ENCODE measurements at places on chromosomes 16 and 17.

- DNase-seq = peak; percentile 3
Observed at GRCh38 chr17:73478768-73479424, 165.3 kb downstream of the SDK2 start.

- no peak for DNase-seq
Observed at GRCh38 chr16:10965440-10966061, 21.2 kb downstream of the CLEC16A start.

DNA sequence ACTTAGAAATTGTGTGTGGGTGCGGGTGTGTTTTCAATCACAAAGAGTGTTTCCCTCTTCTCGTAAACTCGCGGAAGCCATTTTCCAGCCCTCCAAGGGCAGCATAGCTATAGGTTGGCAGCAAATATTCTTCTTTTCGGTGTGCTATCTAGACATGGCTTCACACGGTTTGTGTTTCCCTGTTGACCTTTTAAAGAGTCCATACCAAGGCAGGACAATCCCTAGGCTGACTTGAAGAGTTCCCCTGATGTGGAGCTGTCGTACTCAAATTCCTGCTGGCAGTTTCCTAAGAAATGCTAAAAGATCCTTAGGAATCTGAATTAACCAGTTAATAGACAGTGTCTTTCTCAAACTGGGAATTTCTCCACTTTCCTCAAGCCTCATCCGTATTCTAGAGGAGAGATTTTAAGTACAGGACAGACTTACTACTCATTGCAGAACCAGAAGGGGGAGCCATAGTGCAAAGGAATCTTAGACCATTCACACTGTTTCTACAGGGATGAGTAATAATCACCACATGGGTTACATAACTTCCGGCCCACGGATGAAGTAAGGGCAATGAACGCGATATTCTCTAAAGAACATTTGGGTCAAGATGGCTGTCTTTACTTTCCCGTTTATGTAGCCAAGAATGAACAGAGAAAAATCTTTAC is 288.6 kb upstream of the ELAC2 start:
- DNase-seq = peak; percentile 65

- no peak for DNase-seq
Observed at GRCh38 chr16:50602531-50603205, 54.5 kb downstream of the NKD1 start.

DNA sequence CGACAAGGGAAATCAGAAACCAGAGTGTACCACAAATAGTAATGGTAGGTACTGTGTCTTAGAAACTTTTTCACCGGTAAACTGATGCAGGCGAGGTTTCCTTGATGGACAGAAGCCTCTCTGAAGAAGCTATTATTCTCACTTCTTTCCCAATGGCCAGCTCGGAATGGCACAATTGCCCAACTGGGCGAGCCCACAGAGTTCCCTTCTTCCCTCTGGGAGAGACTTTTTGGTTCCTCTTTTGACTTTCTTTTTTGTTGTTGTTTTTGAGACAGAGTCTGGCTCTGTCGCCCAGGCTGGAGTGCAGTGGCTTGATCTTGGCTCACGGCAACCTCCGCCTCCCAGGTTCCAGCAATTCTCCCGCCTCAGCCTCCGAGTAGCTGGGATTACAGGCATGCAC is 16.9 kb downstream of the SLC43A2 start:
- DNase-seq = peak; percentile 50

DNA sequence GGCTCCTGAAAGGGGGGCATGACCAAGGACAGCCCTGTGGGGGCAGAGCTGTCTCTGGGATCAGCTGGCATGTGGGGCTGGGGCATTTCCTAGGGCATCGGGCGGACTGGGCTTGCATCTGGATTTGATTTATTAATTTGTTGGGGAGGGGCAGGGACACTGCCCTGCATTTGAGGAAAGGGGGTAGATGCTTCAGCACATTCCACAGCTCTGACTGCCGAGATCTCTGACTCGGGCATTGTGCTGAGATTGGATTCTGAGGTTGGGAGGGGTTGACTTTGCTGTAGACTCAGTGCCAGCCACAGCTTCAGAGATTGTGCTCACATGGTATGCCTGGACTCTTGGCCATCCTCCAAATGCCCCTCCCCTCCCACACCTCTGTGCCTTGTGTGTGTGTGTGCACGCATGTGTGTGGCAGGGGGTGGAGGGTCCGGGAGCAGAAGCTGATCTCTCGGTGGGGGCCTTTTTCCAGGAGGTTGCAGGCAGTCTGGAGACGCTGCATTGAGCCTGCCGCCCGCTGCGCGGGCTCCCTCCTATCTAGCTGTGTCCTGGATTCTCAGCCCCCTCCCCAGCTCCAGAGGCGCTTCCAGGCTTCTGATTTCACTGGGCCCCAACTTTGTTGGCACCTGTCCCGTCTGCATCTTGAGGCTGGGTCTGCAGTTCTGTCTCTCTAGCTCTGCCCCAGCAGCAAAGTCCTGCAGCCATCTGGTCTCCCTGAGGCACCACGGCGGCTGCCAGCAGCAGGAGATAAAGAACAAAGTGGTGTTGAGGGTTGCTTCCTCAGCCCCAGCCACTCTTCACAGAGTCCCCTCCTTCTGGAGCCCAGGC is 14.9 kb downstream of the IGFBP4 start:
- no peak for DNase-seq

DNA sequence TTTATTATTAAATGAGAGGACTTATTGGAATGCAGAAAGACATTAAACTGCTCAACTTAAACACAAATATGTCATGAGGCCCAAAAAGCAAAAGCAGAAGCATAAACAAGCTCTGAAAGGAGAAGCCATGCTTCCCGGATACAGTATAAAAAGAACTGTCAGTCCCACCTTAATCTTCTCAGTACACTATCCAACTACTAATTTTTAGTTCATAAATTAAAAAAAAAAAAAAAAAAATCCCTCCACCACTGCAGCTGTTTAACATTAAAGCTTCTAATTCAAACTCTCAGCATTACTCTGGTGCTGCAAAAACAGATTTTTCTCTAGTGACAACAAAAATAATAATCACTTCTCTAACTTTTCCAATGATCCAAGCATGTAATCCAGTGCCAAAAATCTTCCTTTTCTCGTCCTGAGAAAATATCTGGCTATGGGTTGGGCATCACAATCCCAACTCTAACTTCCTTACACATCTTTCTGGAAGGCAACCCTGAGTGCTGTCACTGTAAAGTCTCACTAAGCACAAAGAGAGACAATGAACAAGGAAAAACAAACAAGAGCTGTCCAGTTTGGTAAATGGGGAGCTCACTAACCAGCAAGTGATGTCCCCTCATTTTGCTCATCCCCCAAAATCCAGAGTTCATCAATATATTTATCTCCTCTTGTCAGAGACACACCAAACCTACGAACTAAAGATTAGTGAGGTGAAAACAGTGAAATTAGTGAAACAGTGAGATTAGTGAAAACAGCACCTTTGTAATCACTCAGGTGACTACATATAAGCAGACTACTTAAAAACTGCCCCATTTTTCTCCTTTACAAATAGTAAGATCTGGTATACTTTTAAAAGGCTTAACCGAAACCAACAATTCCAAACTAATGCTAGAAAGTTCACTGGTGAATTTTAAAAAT is 5.5 kb downstream of the USP32 start:
- no peak for DNase-seq

- peak; percentile 85 for DNase-seq
Observed at GRCh38 chr17:81365601-81366585, 29.4 kb upstream of the BAHCC1 start.

GRCh38 chr17:42673885-42674754 is 2.7 kb downstream of the PLEKHH3 start:
- peak; percentile 58 for DNase-seq

GRCh38 chr17:41659427-41660212 is 29.1 kb upstream of the EIF1 start:
- DNase-seq = no peak

DNA sequence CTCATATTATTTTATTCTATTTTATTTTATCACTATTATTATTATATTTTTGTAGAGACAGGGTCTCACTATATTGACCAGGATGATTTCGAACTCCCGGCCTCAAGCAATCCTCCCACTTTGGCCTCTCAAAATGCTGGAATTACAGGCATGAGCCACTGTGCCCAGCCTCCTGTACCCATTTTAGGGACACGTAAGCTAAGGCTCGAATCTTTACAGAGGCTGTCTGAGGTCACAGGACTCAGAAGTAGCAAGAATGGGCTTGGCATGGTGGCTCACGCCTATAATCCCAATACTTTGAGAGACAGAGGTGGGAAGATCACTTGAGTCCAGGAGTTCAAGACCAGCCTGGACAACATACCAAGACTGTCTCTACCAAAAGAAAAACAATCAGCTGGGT is 12.7 kb upstream of the ABAT start:
- no peak for DNase-seq

DNA sequence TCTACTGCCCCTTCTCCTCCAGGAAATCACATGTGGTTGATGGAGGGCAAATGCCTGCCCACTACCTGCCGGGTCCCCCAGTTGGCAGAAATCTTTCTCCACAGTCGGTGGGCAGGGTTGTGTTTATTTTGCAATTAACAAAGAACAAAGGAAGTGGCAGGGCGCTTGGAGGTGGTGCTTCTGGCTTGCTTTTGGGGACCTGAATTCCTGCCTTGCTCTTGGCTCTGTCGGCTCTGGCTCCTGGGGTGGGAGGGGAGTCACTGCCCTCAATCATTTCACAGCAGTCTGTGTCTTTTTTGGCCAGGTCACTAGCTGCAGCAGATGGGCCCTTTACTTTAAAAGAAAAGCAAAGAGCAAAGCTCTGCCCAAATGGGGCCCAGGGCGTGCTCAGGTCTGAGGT is 69.2 kb downstream of the C16orf78 start:
- no peak for DNase-seq

- no peak for DNase-seq
Observed at GRCh38 chr16:63925221-63925620, 1196.6 kb downstream of the CDH11 start.

- no peak for DNase-seq
Observed at GRCh38 chr17:78231991-78232858, 794 bp downstream of the TMEM235 start.

- no peak for DNase-seq
Observed at GRCh38 chr16:759110-759910, 1.2 kb upstream of the MSLN start.

GRCh38 chr17:74779948-74780400 is 3.8 kb upstream of the NAT9 start:
- DNase-seq = peak; percentile 100

- no peak for DNase-seq
Observed at GRCh38 chr17:9151091-9151490, 129.8 kb downstream of the NTN1 start.

DNA sequence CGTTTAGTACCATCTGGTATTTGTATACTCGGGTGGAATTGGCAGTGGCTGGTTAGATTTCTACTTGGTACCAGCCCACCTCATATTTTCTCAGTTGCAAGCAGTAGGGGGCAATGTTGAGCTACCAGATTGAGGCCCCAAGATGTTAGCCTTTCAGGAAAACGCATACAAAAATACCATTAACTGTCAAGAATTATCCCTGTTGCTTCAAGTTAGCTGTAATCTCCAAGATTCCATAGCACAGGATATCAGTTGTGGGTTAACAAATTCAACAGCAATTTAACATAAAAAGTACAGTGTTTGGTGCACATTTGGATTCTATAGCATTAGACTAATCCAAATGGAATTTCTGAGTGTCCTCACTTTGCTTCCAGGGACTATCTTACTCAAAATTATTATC is 188.2 kb downstream of the FTO start:
- DNase-seq = peak; percentile 87

- no peak for DNase-seq
Observed at GRCh38 chr17:57750895-57751294, 5.8 kb upstream of the CCDC182 start.

DNA sequence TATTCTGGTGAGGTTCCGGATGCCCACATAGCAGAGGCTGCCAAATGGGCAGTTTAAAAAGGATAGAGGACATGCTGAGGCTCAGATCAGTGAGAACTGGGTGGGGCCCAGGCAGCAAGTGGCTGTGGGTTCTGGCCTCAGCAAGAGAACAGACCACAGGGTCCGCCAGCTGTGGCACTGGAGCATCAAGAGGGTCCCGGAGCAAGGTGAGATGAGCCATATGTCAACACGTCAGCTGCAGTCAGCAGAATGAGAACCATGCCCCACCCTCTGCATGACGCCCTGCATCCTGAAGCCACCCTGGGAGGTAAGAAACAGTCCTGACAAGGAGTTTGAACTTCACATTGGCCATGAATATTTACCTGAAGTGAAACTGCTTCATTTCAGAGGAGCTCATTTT is 20.1 kb upstream of the CCL5 start:
- no peak for DNase-seq

GRCh38 chr16:11880007-11880406 is 28.7 kb upstream of the RSL1D1 start:
- peak; percentile 18 for DNase-seq

GRCh38 chr17:57911834-57912673 is 43.2 kb downstream of the CUEDC1 start:
- DNase-seq = no peak

GRCh38 chr16:72189865-72190371 is 18.0 kb upstream of the PMFBP1 start:
- DNase-seq = no peak

DNA sequence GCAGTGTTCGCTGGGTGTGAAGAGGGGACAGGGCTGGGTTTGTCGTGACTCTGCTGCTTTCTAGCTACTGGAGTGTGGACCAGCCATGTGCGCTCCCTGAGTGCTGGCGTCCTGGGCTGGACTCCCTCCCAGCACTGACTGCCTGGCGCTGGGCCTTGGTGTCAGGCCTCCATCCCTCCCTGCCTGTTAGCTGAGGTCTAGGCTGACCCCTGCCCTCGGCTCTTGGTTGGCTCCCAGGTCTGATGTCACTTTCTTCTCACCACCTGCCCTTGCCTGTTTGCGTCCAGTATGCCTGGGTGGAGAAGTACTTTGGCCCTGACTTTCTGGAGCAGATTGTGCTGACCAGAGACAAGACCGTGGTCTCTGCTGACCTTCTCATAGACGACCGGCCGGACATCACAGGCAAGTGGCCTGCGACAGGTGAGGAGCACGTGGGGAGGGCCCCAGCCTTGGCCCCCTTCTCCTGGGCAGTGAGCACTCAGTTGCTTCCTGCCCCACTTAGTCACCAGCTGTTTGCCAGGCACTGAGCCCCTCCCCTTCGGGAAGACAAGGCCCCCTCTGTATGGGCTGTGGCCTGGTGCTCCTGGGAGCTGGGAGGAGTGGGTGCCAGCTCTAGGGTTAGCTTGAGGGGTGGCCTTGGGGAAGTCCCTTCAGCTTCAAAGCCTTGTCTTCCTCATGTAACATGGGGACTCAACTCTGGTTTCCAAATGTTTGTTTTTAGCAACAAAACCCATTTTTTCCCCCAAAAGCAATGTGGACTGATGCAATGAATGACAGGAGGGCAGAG is 41.5 kb downstream of the NT5M start:
- no peak for DNase-seq

GRCh38 chr17:48113201-48113676 is 5.7 kb downstream of the SNX11 start:
- DNase-seq = no peak
